ENCODE measurements at places on chromosomes 5 and 9. TPM values are rescaled to one million over a fixed set of nuclear protein-coding genes. Genes with fewer than 3 reads are reported as not detected.

Gene SPATA31D4
- not detected for total RNA-seq

Gene GRAMD2B
- 14.1 TPM for total RNA-seq

Gene BARHL1
- total RNA-seq: not detected

Gene MSX2
- 2.2 TPM for total RNA-seq

Gene TMEM250
- 31.4 TPM for total RNA-seq

Data from bronchus fibroblast of lung (primary cell).